ENCODE measurements at places on chromosomes 7 and 10.

DNA sequence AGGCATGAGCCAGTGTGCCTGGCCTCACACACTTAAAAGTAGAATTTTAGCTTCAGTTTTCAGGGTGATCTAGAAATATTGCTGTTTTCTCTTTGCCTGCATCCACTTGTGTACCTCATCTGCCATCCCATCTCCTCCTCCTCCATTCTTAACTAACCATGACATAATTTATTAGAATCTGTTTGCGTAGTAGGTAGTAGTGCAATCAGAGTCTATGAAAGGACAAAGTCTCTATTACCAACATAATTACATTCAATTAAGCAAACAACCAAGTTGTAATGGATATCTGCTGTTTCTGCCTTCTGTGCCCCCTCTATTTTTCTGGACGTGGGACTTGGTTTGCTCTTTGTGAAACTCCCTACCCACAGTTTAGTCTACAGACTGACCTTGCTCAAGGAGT, 72.9 kb downstream of the CDK14 start:
- DNase-seq, result no peak

DNA sequence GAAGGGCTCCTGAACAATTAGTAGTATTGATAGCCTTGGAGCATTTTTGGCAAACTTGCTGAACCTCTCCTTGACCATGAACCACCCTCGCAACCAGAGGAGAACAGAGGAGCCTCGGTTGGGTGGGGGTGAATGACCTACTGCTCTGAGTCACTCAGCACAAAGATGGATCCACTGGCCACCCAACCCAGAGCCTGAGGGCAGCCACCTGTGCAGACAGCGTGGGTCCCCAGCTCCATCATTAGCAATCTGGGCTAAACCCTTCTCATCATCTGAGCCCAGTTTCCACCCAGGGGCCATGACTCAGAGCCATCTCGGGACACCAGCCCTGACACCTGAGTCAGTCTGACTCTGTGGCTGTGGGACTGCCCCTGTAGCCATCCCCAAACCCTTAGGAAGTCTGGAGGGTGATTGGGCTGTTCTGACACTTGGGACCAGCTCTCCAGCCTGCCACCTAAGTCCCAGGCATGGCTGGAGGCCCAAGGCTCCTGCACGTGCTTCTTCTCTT, 171.8 kb upstream of the GPR26 start:
- no peak for DNase-seq

GRCh38 chr7:14598978-14599377, 303.6 kb downstream of the DGKB start:
- no peak for DNase-seq

DNA sequence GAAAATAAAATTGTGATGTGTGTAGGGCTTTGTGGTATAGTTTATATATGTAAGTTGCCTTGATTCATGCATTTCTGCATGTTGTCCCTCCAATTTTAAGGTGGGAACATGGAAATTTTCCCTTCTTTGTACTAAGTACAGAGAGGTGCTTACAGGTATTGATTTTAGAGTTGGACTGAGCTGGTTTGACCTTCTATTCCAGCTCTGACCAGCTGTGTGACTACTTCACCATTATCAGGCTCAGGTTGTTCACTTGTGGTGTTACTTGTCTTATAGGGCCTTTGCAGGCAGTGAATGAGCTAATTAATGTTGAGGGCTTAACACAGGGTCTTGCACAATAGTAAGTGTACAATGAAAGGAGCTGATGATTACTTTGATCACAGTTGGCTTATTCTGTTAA, 16.3 kb downstream of the ZNF804B start:
- no peak for DNase-seq

Data from NCI-H446 (cell line).